Stimulated activated CD8-positive, alpha-beta memory T cell treated with anti-CD3 and anti-CD28 coated beads, Interleukin-15, amount 100 ng/mL, for 24 hours (primary cell): ENCODE measurements at places on chromosomes 12 and 14.

- no peak for DNase-seq
Measured at GRCh38 chr12:12443431-12443878, 86.6 kb downstream of the BORCS5 start.

DNA sequence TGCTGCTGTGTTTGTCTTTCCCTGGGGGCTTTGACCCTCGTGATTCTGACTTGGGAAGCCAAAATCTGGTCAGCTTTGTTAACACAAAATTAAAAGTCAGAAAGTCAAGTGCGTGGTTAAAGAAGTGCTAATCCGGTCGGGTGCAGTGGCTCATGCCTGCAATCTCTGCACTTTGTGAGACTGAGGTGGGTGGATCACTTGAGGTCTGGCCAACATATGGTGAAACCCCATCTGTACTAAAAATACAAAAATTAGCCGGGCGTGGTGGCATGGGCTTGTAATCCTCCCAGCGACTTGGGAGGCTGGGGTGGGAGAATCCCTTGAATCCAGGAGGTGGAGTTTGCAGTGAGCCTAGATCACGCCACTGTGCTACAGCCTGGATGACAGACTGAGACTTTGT, 844.6 kb downstream of the VRK1 start:
- no peak for DNase-seq

DNA sequence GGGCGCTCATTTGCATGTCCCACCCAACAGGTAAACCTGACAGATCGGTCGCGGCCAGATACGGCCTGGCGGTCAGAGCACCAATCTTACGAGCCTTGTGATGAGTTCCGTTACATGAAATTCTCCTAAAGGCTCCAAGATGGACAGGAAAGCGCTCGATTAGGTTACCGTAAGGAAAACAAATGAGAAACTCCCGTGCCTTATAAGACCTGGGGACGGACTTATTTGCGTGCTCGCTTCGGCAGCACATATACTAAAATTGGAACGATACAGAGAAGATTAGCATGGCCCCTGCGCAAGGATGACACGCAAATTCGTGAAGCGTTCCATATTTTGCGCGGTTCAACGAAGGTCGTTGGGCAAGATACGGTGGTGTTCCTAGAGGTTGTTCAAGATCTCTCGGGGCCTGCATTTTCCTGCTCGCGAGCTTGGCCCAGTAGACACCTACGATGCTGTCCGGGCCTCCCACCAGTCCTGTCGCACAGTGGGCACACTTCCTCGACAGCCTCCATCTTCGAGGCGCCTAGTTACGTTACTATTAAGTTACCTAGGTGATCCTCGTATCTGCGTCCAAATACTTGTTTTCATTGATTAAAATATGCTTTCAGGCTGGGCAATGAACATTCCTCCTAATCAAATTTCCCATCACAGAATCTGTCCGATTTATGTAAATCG, at the start of gene RNU6-7:
TSS of gene RNU6-7 (plus strand) at position 230 of the 675 bp plus-strand sequence.
- no peak for DNase-seq

DNA sequence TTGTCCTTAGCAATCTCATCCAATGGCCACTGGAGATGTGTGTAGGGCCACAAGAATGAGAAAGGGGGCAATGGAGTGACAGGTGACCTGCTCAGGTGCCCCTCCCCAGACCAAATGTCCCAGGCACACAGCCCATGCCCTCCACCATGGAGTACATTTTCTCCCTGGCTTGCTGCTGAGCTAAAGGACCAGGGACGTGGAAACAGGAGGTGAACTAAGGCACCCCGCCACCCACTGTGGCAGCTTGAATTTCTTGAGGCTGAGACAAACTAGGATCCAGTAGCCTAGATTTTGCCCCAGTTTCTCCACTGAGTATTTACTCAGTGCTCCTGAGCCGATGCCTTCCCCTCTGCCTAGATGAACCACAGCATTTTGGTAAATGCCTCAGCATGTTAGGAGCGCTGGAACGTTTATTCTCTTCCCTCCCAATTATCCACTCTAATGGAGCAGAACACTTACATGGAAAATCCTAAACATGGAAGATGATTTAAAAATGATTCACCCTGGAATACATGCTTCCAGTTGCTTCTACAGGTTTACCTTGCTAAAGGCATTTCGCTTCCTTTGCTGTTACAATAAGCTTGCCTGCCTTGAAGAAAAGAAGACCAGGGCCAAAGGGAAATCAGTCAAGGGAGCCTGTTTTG, 198.0 kb downstream of the ZFP36L1 start:
- no peak for DNase-seq

DNA sequence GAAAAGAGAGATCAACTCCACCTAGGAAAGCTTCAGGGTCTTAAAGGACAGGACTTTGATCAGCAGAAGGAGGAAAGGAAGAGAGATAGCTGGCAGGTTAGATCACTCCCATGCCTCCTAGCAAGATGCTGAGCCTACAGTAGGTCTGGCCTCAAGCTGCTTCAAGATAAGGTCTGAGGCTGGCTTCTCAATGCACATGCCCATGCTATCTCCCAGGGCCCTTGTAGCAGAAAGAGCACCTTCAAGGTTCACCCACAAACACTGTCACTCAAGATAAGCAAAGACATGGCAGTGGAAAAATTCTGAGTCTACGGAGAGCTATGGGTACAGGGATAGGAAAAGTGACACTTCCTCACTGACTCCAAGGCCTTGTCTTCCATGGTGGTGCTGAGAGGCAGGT, 14.3 kb downstream of the REM2 start:
- DNase-seq = no peak

DNA sequence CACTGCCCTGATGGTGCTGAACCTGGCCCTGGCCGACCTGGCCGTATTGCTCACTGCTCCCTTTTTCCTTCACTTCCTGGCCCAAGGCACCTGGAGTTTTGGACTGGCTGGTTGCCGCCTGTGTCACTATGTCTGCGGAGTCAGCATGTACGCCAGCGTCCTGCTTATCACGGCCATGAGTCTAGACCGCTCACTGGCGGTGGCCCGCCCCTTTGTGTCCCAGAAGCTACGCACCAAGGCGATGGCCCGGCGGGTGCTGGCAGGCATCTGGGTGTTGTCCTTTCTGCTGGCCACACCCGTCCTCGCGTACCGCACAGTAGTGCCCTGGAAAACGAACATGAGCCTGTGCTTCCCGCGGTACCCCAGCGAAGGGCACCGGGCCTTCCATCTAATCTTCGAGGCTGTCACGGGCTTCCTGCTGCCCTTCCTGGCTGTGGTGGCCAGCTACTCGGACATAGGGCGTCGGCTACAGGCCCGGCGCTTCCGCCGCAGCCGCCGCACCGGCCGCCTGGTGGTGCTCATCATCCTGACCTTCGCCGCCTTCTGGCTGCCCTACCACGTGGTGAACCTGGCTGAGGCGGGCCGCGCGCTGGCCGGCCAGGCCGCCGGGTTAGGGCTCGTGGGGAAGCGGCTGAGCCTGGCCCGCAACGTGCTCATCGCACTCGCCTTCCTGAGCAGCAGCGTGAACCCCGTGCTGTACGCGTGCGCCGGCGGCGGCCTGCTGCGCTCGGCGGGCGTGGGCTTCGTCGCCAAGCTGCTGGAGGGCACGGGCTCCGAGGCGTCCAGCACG, 4.7 kb downstream of the LTB4R start:
- no peak for DNase-seq

- no peak for DNase-seq
Measured at GRCh38 chr12:117309276-117309925, 52.0 kb downstream of the NOS1 start.

GRCh38 chr14:97329701-97330100, 532.5 kb downstream of the VRK1 start:
- no peak for DNase-seq

- no peak for DNase-seq
Measured at GRCh38 chr12:1218369-1218768, 227.3 kb downstream of the ERC1 start.

DNA sequence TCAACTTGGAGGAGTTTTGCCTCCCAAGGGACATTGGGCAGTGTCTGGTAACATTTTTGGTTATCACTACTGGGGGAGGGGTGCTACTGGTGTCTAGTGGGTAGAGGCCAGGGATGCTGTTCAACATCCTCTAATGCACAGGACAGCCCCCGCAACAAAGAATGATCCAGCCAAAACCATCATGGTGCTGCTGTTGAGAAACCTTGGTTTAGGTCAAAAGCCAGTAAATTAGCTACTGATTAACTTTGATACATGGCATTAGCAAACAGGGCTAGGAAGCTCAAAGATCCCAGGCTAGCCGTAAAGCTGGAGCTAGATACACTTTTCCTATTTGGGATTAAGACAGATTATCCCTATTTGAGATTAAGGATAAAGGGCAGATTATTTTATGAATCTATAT, 8.8 kb downstream of the ALKBH2 start:
- DNase-seq = no peak

- DNase-seq = no peak
Measured at GRCh38 chr14:96146131-96146771, 58.4 kb upstream of the BDKRB2 start.

DNA sequence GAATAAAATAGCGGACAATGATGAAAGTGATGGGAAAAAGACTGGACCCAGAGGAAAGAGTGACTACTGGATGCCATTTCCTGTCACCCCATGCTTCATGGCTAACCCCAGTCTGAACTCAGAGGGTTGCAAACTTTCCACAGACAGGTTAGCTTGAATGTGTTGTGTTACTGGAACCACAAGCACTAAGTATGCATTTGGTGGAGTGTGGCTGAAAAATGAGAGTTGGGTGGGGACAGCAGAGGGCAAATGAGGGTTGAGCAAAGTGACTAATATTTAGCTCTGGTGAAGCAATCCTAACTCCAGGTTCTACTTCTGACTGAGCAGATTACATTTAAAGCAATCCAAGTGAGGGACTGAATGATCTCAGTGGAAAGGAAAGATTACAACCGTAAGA, 1.6 kb downstream of the SLC16A7 start:
- peak; percentile 3 for DNase-seq

- no peak for DNase-seq
Measured at GRCh38 chr12:47367912-47368537, 288.3 kb upstream of the AMIGO2 start.

DNA sequence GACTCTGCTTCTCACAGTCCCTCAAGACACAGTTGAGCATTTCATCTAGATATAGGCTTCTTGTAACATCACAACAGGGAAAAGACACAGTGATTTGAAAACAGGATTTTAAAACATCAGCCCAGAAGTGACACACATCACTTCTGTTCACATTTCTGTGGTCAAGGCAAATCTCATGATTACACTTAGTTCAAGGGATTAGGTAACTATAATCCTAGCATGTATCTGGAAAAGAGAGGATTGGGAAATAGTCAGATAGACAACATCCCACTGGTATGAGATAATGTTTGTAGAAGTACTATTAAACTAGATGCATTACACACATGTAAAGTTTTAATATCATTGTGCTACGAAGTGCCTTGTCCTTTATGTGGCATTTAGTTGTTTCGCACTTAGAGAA, 252.6 kb upstream of the PRKD1 start:
- DNase-seq = no peak

GRCh38 chr12:117521346-117521745, 159.9 kb upstream of the NOS1 start:
- no peak for DNase-seq

DNA sequence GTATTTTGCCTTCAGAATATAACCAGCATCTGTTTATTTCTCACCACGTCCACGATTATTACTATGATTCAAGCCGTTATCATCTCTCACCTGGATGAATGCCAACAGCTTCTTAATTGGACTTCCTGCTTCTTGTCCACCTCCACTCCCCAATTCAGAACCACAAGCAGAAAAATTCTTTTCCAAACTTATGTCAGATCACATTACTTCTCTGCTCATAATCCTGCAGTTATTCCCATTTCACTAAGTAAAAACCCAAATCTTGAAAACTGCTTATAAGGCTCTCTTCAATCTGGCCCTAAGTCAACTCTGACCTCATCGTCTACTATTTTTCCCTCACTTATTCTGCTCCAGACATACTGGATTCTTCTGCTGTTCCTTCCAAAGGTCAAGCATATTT, 2.0 kb downstream of the CRY1 start:
- no peak for DNase-seq

DNA sequence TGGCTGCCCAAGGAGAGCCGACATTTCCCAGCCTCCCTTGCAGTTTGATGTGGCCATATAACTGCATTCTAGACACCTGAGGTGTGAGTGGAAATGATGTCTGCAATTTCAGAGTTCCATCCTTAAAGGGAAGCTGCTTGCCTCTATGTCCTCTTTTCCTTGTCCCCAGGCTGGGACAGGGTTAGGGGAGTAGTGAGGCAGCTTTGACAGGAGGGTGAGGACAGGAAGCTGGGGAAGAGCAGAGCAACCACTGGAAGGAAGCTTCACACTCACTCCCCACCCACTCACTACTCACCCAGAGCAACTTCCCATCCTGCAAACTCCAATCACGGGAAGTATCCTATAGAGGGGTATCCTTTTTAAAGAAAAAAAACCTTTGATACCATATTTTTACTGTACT, 28.9 kb upstream of the LTA4H start:
- no peak for DNase-seq

- no peak for DNase-seq
Measured at GRCh38 chr14:65465584-65465983, 53.1 kb downstream of the FUT8 start.

DNA sequence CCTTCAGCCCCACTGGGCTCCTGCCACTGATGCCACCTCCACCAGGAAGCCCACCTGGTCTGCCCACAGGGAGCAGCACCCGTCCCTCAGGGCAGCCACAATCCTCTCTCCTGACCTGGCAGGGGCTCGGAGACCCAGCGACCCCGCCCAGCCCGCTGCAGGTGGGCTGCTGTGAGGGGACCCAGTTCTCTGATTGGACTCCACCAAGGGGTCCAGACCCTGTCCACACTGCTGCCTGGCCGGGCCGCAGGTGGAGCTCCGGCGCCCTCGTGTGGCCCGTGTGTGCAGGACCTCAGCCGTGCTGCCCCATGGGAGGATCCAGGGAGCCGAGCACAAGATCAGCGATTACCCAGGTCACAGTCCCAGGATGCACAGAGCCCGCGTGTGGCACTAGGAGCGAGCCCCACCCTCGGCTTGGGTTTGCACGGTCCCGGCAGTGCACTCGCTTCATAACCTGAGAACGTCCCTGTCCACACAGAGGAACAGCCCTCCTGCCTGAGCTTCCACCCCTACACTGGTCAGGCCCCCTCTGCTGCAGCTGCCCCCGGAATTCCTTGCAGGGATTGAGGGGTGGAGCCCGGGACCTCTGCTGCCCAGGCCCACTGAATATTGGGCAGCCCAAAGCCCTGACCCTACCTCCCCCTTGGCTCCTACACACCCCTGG, 35.4 kb upstream of the TMEM179 start:
- DNase-seq = no peak

GRCh38 chr12:9651265-9651729, 18.2 kb upstream of the CLEC2D start:
- DNase-seq = no peak

DNA sequence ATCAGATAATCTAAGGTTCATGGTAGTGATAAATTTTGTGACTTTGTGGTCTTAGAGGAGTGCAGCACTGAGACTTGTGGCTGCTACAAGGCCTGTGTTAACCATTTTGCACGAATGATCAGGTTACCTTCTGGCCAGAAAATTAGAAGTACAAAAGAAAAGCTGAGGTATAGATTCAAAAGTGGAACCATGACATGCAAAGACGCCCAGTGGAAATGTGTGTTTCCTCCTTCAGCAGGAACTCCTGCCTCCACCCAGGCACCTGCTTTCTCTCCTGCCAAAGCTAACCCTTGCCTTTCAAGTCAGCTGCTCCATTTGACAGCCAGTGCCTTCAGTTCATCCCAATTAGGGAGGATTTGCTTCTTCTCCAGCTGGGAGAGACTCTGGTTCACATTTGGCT, 10.1 kb downstream of the PDE6H start:
- DNase-seq = no peak

- DNase-seq = no peak
Measured at GRCh38 chr12:71691504-71692129, 5.7 kb downstream of the TMEM19 start.
